ENCODE measurements at places on chromosomes 1 and 21.

DNA sequence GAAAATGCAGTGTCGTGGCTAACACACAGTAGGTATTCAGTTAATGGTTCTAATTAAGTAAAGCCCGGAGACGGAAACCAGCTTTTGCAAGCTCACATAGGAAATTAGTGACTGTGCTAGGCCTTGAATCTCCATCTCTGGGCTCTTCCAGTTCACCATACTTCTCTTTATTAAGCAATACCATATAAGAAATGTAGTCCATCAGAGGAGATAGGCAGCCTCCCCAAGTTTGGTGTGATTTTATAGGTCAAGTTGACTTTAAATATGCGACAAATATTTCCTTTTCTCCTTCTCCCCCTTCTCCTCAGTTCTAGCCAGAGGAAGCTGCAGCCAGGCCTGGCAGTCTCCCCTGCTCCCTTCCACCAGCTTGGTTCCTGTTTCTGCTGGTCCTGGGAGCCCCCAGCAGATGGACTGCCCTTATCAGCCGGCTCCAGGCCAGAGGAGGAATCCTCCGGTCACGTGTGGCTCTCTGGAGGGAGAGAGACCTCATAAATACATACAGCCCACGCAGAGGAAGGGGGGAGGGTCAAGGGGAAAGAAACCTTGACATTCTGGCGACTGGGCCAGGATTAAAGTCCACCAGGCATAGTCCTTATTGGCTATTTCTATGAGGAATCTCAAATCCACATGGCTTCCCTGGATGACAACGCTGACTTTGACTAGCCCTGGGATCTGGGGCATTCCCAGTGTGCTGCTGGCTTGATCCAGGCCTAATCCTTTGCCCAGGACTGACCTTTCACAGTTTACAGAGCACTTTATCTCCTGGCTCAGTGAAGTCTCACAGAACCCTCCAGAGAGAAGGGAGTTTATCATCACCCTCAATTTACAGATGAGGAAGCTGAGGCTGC lies 115.1 kb upstream of the JUN start:
- DNase-seq, result no peak

DNA sequence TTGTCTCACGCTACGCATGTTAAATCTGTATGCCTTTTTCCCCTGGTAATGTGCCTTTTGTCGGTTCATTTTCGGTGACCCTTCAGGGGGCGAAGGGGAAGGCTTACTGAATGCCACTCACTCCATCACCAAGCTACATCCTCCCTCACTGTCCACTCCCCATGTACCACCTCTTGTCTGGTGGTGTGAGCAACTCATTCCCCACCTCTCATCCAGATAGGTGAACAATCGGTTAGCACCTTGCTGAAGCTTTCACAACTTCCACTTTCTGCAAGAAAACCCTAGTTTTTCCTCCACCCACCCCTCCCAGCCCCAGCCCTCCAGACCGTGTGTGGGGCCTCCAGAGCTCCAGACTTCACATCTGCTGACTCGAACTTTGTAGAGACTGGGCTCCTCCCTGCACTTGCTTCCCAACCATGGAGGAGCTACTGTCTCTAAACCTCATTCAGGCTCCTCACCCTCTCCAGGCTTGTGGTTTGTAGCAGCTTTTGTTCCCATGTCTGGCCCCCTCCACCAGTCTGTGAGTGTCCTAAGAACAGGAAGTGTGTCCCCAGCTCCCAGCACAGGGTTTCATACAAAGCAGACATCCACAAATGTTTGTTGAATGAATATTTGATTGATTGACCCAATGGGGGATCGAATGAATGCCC lies 48.4 kb upstream of the RUNX3 start:
- DNase-seq, result no peak

- no peak for DNase-seq
Observed at GRCh38 chr1:49197081-49197480, 420.4 kb upstream of the BEND5 start.

GRCh38 chr1:109595531-109595930 lies 23.9 kb downstream of the GNAT2 start:
- DNase-seq, result no peak

DNA sequence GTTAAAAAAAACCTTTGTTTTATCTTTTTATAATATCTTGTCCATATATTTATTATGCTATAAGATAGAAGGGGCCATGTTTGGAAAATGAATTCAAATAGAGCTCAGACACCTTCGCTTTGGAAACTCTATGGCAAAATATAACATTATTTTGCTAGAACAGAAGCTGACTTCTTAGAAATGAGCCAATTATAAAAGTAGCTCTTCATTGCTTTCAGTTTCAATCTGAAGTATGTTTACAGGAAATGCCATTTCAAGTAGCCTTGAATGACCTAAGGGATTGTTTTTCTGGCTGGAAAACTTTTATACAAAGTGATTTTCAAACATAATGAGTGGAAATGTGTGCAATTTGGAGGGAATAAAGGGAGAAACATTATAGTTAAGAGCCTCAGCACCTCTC lies 37.8 kb upstream of the GBP5 start:
- peak; percentile 6 for DNase-seq

- DNase-seq, result no peak
Observed at GRCh38 chr21:41405321-41405720, 20.7 kb upstream of the MX1 start.

DNA sequence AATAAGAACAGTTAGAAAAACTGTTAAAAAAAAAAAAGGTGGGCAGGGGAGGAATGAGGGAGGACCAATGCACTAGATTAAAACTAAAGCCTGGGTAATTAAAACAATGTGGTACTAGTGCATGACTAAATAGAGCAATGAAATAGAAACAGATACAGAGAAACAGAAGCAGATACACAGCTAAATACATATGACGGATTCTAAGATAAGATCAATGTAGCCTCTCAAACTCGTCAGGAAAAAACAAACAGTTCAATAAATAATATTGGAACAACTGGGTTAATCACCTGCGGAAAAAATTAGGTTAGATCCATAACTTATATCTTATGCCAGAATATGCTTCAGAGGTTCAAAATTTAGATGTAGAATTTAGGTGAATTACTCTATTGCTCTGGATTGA lies 68.2 kb downstream of the ERO1B start:
- DNase-seq, result no peak

DNA sequence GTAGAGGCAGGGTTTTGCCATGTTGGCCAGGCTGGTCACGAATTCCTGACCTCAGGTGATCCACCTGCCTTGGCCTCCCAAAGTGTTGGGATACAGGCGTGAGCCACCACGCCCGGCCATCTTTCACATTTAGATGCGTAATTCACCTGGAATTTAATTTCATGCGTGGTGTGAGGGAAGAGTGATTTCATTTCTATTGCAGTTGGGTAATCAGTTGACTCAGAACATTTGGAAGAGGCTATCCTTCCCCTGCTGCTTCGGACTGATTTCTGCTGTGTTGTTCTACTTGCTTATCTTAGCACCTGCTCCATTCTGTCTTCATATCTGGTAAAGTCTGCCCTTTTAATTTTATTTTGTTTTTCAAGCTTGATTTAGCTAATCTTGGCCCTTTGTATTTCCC lies 19.1 kb downstream of the DIP2A start:
- no peak for DNase-seq

GRCh38 chr1:59502009-59502691 lies 205.3 kb downstream of the FGGY start:
- DNase-seq, result no peak

- no peak for DNase-seq
Observed at GRCh38 chr1:230335861-230336522, 90.1 kb downstream of the PGBD5 start.

DNA sequence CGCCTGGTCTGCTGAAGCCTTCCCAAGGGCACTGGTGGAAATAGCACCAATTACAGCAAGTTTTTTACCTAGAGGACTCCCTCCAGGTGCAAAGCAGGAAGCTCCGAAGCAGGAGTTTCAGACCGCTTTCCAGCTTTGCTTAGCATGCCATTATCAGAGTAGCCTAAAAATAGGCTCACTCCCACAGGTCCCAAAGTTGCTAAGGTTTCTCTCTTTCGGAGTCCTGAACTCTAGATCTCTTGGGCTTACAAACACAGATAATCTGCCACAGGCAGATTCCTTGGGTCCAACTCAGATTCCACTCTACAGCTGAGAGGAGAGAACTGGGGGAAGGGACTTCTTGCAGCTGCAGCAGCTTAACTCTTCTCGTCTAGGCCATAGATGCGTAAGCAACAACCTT lies 22.5 kb downstream of the ZMYND12 start:
- DNase-seq, result no peak

DNA sequence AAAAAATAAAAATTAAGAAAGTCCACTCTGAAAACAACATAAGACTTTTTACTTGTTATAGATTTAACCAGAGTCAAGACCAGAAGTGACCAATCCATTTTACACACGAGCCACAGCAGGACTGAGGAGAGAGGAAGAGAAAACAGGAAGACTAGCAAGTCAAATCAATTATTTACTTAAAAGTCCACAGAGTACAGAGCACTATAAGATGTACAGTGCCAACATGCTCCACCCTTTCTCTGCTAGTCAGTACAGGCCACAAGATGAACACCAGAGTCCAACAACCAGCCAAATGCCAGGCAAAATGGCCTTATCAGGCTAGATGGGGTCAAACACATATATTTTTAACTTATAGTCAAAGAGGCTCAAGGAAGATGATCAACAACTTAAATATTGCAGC lies 19.5 kb downstream of the LUZP1 start:
- DNase-seq, result no peak

DNA sequence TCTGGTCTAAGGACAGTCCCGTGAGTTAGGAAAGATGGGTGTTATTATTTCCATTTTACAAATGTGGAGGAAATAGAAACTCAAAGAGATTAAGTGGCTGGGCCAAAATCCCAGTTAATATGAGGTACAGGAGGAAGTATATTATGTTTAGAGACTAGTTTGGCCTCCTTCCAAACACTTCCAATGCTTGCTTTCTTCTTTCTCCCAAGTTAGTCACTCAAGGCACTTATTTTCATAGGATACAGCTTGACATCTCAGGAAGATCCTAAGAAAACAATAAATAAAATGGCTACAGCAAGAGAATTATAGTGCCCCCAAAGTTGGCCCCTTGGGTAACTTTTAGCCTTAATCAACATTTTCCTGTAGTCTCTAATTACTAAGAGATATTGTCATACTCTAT lies 47.5 kb upstream of the IPO9 start:
- no peak for DNase-seq

GRCh38 chr1:16967095-16967575 lies 13.3 kb downstream of the MFAP2 start:
- no peak for DNase-seq

GRCh38 chr1:27057801-27058625 lies 45.4 kb upstream of the TENT5B start:
- DNase-seq, result no peak

GRCh38 chr1:214854126-214854875 lies 228.2 kb upstream of the KCNK2 start:
- no peak for DNase-seq

- DNase-seq, result no peak
Observed at GRCh38 chr1:169474302-169474995, 11.3 kb downstream of the SLC19A2 start.

GRCh38 chr1:181150273-181150672 lies 61.8 kb downstream of the IER5 start:
- no peak for DNase-seq

DNA sequence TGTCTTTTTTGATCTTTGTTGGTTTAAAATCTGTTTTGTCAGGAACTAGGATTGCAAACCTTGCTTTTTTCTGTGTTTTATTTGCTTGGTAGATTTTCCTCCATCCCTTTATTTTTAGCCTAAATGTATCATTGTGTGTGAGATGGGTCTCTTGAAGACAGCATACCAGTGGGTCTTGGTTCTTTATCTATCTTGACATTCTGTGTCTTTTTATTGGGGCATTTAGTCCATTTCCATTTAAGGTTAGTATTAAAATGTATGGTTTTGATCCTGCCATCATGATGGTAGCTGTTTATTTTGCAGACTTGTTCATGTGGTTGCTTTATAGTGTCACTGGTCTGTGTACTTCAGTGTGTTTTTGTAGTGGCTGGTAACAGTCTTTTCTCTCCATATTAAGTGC lies 14.1 kb downstream of the ZNF678 start:
- DNase-seq, result no peak

DNA sequence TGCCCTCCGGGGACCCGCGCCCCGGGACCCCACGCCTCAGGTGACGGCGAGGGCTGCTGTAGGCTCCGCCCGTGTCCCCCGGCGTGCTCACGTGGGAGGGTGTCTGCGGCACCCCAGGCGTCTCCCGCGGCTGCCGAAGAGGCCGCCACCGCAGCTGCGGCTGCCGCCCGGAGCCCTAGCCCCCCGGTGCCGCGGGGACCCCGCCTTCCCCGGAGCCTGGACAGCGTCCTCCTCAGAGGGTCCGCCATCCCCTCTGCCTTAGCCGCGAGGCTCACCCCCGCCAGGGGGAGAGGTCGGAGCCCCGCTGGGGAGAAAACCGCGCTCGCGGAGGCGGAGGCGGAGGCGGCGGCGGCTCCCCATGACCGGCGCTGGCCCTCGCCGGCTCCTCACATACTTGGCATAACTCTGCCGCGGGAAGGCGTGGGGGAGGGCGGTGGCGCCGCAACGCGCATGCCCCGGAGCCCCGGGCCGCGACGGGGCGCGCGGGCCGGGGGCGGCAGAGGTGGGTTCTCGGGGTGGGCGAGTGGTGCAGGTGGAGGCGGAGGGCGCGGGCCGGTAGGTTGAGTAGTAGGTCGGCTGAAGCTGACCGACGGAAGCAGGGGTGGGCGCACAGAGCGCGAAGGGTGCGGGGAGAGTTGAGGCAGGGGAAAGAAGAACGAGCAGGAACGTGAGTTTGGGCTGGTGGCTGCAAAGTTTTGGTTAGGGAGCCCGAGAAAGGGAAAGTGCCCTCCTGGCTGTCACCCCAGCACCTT lies 700 bp upstream of the SYDE2 start:
- DNase-seq, result peak; percentile 73

DNA sequence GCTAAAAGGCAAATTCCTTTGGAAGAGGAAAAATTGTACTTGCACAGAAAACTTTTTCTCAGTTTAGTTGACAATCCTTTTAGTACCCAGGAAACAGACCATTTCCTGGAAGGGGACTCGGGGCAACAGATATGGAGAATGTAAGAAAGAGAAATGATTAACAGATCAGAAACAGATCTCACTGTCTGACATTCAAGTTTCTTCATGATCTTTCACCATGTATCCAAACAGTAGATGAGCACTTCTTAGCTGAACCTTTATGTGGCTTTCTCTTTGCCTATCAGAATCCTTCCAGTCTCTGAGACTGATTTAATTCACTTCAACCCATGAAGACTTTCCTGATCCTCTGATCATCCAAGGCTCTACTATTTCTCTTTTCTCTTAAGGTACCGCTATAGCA lies 2.7 kb downstream of the TTLL7 start:
- no peak for DNase-seq

- no peak for DNase-seq
Observed at GRCh38 chr1:25135909-25136308, 96.4 kb downstream of the SYF2 start.

DNA sequence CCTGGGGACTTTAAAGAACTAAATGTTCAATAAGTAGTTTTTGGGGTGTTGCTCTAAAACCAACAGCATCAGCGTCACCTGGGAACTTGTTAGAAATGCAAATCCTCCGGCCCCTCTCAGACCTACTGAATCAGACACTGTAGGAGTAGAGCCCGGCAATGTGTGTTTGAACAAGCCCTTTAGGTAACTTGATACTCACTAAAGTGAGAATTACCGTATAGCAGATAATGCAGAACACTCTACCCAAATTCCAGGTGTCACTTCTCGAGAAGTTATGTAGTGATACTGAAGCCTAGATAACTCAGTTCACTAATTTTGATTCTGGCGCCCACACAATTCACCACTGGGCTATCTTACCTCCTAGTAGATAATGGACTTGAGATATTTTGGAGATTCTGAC lies 3.7 kb upstream of the DPT start:
- no peak for DNase-seq

- DNase-seq, result no peak
Observed at GRCh38 chr1:229411434-229412055, 22.3 kb downstream of the ACTA1 start.
